ENCODE measurements at places on chromosomes 4 and X.

- DNase-seq: no peak
Measured at GRCh38 chr4:152635851-152636250, 43.9 kb downstream of the TMEM154 start.

DNA sequence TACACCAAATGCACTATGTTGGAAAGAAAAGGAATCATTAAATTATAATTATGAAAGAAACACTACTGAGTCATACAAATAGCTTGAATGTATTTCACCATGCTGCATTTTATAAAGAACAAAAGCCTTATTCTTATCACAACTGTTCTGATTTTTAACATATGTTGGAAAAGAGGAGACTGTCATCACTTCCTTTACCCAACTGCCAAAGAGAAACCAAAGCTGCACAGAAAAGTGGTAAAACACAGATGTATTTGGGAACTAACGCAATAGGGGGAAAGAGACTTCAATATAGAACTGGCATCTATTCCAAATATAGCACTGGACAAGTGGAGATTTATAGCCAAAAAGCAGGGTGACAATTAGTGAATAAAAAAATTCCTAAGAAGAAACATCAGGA, 181.0 kb downstream of the SPANXN3 start:
- DNase-seq: no peak

GRCh38 chr4:154602404-154603020, 9.9 kb downstream of the FGG start:
- no peak for DNase-seq

DNA sequence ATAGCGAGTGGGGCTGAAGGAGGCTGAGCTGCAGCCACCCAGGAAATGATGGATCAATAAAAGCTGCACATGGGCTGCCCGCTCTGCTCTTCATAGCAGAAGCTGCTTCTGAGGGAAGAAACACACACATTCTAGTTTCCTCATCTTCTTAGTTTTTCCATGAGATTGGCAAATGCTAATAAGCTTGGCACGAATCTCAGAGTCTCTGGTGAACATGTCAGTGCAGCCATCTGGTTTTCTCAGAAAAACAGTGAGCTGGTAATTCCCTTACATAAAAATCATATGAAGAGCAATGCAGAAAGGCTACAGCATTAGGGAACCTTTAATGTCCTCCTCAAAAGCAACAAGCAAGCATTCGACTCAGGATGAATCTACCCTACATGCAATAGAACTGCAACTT, 69.9 kb downstream of the GATB start:
- no peak for DNase-seq

GRCh38 chr4:26252349-26253025, 68.3 kb upstream of the RBPJ start:
- no peak for DNase-seq

GRCh38 chrX:68930542-68931317, 101.9 kb downstream of the EFNB1 start:
- no peak for DNase-seq

- no peak for DNase-seq
Measured at GRCh38 chr4:64001229-64001898, 407.9 kb downstream of the TECRL start.
